ENCODE measurements at places on chromosomes 2 and 18. TPM values are rescaled to one million over a fixed set of nuclear protein-coding genes. Genes with fewer than 3 reads are reported as not detected.
A peak's percentile ranks its signal among the peaks of the same experiment; 100 is the strongest.

GRCh38 chr2:118477111-118477862 lies 370.2 kb downstream of the EN1 start:
- no peak for DNase-seq

- DNase-seq, result no peak
These were observed 560.3 kb downstream of the ARHGAP15 start for GRCh38 chr2:143689541-143689940.

DNA sequence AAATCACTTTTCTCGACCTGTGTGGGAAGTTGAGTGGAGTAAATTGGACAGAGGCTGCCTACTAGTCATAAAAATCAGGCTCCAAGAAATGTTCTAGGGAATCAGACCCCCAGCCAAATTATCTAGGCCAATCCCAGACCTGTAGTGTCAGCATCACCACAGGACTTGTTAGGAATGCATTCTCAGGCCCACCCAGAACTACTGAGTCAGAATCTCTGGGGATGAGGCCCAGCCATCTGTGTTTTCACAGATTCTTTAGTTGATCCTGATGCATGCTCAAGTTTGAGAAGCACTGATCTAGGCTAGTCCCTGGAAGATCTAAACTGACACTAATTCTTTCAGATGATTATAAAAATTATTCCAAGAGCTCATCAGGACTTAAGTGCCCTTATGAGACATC lies 434.0 kb upstream of the MEIS1 start:
- no peak for DNase-seq

Gene CD8A
- total RNA-seq, result 1.3 TPM

Gene HOXD1
- 0.21 TPM for total RNA-seq

GRCh38 chr2:135952891-135953290 lies 32.5 kb downstream of the DARS1 start:
- no peak for DNase-seq

Gene ANKRD30B
- total RNA-seq, result not detected

Gene EIF2B4
- total RNA-seq, result 7.9 TPM

Gene SMYD1
- not detected for total RNA-seq

DNA sequence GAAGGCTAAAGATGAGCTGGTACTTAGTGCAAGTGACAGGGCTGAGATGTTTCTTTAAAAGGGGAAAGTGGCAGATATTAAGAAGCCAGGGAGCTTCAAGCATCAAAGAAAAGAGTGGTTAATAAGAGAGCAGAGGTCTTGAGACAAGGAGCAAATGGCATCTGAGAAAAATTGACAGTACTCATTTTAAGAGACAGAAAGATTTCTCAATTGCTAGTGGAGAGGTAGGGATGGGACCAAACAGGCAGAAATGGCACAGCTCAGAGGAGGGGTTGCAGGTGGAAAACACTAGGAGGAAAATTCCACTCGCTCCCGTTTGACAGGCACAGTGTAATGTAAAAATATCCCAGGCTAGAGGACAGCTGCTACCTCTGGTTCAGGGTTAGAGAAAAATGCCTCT lies 593.4 kb upstream of the LRATD1 start:
- no peak for DNase-seq

- no peak for DNase-seq
These were observed 89.0 kb downstream of the GALNT14 start for GRCh38 chr2:31049264-31049663.

GRCh38 chr2:226030788-226031646 lies 631.5 kb downstream of the NYAP2 start:
- DNase-seq, result peak; percentile 60

- DNase-seq, result no peak
These were observed 31.6 kb downstream of the LIMS1 start for GRCh38 chr2:108565778-108566375.

DNA sequence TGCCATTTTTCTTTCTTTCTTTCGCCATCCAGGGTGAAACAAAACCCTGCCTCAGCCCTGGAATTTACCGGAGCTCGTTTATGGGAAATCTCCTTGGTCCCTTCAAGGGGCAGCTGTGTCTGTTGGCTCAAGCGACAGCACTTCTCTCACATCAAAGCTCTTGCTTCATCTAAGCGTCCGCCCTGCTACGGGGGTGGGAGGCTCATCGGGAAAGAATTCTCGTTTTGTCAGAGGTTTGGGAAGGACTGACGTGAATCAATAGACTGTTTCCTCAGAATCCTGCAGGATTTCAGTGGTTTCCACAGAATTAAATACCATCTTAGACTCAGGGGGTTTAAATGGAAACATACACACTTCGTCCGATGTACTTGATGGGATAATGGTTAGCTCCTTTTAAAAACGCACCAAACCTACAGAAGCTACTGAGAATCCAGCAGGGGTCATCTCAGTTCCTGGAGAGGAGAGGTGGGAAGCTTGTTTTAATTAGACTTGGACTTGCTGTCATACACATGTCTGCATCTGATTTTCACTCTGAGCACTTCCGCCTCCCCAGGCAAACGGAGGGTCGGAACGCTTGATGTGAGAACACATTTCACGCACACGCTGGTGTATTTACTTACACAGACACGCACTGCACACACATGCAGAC lies 91.6 kb downstream of the ASB1 start:
- DNase-seq, result no peak

DNA sequence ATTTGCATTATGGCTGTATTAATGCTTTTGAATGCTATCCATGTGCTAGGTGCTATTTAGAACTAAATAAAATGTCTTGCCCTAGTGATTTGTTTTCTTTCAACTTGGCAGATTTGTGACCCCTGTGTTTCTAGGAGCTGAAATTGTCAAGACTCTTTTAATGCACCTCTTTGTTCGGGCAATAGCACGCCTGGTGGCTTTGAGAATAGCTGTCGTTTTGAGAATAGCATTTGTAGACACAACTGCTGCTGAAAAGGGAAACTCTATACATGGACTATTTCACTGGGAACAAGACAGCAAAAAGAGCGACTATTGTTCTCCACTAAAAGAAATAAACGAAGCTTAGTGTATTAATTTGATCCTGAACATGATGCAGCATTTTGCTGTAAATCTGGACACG lies 352.1 kb upstream of the ZNF521 start:
- DNase-seq, result no peak

DNA sequence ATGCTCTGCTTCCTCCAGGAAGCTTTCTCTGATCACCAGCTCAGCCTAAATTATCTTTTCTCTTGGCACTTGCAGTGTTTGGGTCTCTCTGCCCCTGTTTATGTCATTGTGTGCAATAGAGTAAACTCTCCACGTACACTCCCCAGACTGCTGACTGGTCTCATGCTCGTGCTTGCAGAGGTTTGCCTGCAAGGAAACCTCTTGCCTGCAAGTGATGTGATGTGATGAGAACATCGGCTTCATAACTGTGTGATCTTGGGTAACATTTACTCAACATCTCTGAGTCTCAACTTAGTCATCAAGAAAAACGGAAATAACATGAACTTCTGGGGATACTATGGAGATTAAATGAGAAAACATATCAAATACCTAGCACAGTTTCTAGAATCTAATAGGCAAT lies 92.3 kb downstream of the BIN1 start:
- DNase-seq, result no peak
